Spleen (tissue), 13 donors: ENCODE measurements at places on chromosomes 3 and 15. TPM values are rescaled to one million over a fixed set of nuclear protein-coding genes. Genes with fewer than 3 reads are reported as not detected.

DNA sequence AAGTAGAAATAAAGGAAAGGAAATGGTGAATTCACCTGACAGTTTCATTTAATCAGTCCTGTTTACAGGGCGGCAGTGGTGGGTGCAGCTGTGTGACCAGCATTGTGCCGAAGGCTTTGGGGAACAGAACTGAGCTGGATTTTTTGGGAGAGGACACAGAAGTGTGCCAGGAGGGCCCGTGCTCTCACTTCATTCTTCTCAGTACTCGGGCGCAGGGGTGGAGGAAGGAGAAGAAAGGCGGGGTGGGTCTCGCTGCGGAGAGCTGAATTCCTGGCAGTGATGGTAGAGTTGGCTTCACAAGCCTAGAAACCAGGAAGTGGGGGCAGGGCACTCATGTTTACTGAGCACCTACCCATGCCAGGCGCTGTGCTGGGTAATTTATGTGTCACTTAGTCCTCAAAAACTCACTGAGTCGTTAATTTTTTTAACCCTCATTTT lies 64.6 kb downstream of the CRTC3 start:
- peak; percentile 95 for DNase-seq

NTRK3 gene
- 3.0 TPM for total RNA-seq

LRTM1 gene
- 6.9 TPM for total RNA-seq

- no peak for DNase-seq
Measured at GRCh38 chr3:57983734-57984518, 24.3 kb upstream of the FLNB start.

WNT7A gene
- 1.4 TPM for total RNA-seq

- DNase-seq = no peak
Measured at GRCh38 chr15:77180757-77181156, 109.8 kb upstream of the TSPAN3 start.
